NCI-H2171 treated with DMSO at 0.1 percent for 48 hours (cell line): ENCODE measurements at places on chromosomes 1 and 21.
A peak's percentile ranks its signal among the peaks of the same experiment; 100 is the strongest.

GRCh38 chr1:162994921-162995320 lies 74.2 kb upstream of the RGS4 start:
- no peak for DNase-seq

DNA sequence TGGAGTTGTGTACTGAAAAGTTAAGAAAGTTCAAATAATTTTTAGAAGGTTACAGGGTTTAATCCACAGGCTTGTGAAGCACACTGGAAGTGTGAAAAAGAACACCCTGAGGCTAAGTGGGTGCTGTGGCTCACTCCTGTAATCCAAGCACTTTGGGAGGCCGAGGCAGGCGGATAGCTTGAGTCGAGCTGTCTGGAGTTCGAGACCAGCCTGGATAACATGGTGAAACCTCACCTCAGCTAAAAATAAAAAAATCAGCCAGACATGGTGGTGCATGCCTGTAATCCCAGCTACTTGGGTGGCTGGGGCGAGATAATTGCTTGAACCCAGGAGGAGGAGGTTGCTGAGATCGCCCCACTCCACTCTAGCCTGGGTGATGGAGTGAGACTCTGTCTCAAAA lies 9.8 kb downstream of the TXNIP start:
- DNase-seq, result no peak

DNA sequence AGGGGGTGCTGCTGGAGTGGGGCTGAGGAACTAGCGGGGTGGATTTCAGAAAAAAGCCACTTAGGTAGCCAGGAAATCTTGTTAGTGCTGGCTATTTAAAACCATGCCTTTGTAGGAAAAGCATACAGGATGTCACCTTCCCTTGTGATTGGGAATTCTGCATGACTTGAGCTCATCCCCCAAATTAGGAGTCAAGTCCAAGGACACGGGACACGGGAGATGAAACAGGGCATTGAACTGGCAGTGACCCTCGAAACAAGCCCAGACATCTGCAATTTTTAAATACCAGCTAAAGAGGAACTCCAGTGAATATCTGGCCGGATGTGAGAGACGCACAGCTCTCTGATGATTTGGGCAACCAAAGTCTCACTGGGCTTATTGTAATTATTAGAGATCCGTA lies 32.8 kb downstream of the C2CD2 start:
- DNase-seq, result no peak

DNA sequence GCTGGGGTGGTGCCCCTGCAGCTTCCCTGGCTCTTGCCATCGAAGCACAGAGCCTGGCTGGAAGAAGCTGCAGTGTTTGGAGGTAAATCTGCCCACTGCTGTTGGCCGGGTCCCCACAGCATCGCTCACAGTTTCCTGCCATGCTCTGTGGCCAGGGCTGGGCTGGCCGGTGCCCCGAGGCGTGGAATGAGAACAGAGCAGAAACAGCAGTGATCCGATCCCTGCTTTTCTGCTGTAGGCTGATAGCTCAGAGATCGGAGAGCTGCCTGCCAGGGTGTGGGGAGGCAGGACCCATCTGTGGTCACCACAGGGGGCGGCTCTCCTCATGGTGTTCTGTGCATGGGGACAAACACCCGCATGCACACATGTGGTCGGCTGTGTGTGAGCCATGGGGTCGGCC lies 11.5 kb downstream of the SLC45A1 start:
- no peak for DNase-seq

GRCh38 chr1:147853391-147853790 lies 49.2 kb upstream of the GJA8 start:
- DNase-seq, result no peak

DNA sequence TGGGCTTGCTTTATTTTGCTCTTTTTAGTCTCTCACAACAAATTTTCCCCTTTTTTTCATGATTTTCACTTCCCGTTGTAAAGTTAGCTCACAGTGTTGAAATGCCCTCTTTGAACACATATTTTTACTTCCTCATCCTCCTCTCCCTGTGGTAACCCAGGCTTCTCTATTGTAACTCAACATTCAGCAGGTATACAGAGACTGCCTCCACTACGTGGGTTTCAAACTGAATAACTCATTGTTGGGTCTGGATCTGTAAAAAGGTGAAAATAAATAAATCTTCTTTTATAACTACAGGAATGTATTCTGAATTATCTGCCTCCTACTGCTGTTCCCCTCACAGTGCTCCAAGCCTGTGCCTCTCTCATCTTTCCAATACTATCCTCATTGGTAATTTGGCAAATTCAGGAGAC lies 166.4 kb downstream of the RUNX1 start:
- no peak for DNase-seq

- DNase-seq, result peak; percentile 98
Observed at GRCh38 chr1:37692078-37692833, at the start of gene CDCA8. CDCA8 (plus strand) TSS chr1:37692516; CDS start chr1:37692691, 175 bp downstream.

DNA sequence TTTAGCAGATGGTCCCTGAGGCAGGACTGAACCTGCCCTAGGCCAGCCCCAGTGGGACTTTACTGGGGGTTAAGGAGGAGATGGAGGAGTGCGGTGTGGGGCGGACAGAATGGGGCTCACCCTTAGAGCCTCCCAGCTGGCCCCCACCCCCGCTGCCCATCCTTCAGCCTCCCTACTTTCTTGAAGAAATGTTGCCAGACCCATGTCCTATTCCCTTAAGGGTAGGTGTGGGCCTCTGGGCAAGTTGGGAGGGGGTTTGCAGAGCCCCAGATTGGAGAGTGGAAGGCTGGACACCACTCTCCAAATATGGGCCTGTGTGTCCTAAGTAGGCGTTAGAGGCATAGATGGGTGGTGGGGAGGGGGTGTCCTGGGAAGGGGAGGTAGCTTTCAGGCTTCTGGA lies 19.2 kb upstream of the EPS8L3 start:
- DNase-seq, result peak; percentile 55

- peak; percentile 76 for DNase-seq
Observed at GRCh38 chr1:227317523-227318015, 723 bp downstream of the CDC42BPA start.

GRCh38 chr1:2215329-2215728 lies 12.8 kb upstream of the SKI start:
- DNase-seq, result no peak

DNA sequence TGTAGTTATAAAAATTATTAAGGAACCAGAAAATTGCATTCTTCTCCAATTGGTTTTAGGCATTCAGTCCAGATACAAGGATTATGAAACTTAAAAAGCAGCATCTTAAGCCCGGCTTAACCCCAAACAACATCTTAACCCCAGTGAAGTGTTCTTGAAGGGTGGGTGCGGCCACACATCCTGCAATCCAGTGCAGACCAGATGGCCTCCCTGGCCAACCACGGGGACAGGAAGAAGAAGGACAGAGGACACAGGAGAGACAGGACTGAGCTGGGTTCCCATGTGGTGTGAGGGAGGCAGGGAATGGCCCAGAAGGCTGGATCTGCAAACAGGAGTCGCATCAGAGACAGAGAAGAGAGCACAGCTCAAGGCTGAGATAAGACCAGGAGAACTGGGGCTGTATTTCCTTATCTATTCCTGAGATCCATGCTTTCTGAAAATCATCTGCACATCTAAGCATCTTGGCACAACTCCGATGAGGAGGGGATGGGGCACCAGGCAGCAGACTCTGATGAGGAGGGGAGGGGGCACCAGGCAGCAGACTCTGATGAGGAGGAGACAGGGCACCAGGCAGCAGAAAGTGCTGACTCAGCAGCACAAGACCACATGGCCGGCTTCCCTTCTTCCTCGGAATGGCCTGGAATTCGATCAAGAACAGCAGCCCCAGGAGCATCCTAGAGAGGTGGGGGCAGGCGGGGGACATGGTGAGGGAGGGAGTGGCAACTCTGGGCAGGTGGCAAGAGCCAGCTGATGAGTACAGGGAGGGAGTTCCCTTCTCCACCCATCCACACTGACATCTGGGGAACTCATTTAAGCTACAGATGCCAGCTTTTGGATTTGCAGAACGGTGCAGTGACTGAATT lies 26.6 kb downstream of the ABCG1 start:
- DNase-seq, result peak; percentile 96

GRCh38 chr1:119291611-119292206 lies 76.9 kb upstream of the HAO2 start:
- DNase-seq, result no peak

DNA sequence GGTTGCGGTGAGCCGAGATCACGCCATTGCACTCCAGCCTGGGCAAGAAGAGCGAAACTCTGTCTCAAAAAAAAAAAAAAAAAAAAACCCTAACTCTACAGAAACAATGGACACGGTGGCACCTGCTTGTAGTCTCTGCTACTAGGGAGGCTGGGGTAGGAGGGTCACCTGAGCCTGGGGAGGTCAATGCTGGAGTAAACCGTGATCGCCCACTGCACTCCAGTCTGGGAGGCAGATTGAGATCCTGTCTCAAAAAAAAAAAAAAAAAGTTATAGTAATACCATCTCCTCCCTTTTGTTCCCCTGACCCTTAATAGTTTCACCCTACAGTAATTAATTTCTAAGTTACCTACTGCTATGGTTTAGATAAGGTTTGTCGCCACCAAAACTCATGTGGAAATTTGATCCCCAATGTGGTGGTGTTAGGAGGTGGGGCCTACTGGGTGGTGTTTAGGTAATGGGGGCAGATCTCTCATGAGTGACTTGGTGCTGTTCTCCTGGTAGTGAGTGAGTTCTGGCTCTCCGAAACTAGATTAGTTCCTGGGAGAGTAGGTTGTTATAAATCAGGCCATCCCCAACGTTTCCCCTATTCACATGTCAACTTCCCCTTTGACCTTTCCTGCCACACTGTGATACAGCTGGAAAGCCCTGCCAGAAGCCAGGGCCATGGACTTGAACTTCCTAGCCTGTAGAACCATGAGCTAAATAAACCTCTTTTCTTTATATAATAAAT lies 9.8 kb downstream of the FBXO42 start:
- DNase-seq, result no peak

DNA sequence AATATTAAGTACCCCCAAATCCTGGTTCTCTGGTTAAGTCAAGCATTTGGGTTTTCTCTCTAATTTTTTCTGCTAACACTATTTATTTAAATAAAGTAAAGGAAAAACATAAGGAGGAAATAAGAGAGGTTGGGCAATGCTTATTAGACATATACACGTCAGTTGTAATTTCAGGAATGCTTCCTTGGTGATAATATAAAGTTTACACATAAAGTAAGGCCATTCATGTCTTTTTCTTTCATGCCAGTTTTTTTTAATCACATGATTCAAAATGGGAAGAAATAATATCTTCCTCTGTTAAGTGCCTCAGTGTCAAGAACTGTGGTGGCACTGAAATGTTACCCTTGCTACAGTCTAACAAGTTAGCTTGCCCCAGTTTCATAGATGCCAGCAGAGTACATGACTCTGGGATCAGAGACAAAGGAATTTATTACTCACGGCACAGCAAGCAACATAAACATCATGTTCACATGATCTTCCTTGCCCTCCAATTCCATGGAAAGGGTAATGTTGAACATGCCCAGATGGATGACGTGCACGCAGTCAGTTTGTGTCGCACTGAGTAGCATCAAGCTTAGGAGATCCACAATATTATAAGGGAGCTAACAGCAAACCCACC lies 184.9 kb downstream of the PLA2G4A start:
- DNase-seq, result no peak

DNA sequence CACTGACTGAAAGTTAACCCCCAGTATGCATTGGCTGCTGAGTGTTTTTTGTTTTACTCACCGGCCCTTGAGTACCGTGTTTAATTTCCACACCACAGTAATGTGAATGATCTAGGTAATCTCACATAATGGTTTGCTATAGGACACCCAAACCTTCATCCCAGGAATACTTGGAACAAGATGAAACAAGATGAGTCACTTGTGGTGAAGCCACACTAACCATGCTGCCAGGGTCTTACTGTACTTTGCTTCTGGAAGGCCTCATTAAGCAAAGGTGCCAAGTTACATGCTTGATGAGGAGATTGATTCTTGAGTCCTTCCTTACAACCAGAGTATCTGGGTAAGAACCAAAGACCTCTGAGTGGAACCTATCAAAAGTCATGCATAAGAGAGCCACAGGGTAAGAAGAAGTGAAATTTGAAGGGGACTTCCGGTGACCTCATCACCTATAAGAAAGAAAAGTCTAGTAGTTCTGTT lies 163.3 kb downstream of the NRIP1 start:
- no peak for DNase-seq

- no peak for DNase-seq
Observed at GRCh38 chr21:34668803-34669148, at the start of gene CLIC6. CLIC6 (plus strand) TSS chr21:34668994; CDS start chr21:34669389, 395 bp downstream.

- DNase-seq, result no peak
Observed at GRCh38 chr1:89761338-89761737, 59.5 kb upstream of the LRRC8D start.

GRCh38 chr1:169708647-169709046 lies 2.8 kb downstream of the SELL start:
- DNase-seq, result no peak

GRCh38 chr1:6872573-6873261 lies 87.5 kb downstream of the CAMTA1 start:
- no peak for DNase-seq

- DNase-seq, result no peak
Observed at GRCh38 chr1:95703046-95703445, 469.0 kb downstream of the RWDD3 start.

- no peak for DNase-seq
Observed at GRCh38 chr1:157292302-157292701, 154.1 kb upstream of the ETV3 start.

GRCh38 chr1:223135176-223135942 lies 7.7 kb downstream of the TLR5 start:
- no peak for DNase-seq

GRCh38 chr1:14320518-14320917 lies 278.0 kb upstream of the KAZN start:
- DNase-seq, result no peak

DNA sequence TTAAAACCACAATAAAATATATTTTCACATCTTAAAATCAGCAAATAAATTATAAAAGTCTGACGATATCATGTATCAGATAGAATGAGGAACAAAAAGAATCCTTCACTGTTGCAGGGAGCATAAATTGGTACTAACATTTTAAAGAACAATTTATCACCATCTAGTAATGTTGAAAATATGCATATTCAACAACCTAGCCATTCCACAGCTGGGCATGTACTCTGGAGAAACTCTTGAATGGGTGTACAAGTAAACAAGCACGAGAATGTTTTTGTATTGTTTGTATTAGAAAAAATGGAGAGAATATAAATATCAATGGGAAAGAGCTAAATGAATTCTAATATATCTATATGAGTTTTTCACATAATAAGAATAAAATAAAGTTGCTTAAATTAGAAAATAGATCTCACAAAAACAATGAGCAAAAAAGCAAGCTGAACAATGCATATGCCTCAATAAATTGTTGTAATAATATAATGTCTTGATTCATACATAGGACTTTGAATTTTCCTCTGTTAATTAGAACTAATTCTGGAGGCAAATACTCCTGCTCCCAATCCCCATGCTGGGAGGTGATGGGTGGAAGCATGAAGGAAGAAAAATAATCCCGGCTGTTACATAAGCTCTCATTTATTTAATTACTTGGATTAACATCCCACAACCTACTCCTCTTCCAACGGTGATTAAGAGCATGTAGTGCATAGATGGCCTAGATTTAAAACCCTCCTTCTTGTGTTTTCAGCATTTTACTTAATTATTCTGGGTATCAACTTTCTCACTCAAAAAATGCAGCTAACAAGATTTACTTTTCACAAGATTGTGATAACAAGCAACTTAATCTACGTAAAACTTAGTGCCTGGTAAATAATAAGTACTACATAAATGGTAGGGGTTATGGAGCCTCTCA lies 5.5 kb upstream of the FMO2 start:
- no peak for DNase-seq

- no peak for DNase-seq
Observed at GRCh38 chr1:66445492-66446181, 88.3 kb upstream of the SGIP1 start.

GRCh38 chr21:31530897-31531705 lies 128.4 kb upstream of the SOD1 start:
- DNase-seq, result peak; percentile 99

GRCh38 chr1:41666981-41667631 lies 182.6 kb upstream of the EDN2 start:
- DNase-seq, result peak; percentile 84

- no peak for DNase-seq
Observed at GRCh38 chr21:42735944-42736343, 82.5 kb downstream of the PDE9A start.
